ENCODE measurements at places on chromosomes 3 and 15.
A peak's percentile ranks its signal among the peaks of the same experiment; 100 is the strongest.

DNA sequence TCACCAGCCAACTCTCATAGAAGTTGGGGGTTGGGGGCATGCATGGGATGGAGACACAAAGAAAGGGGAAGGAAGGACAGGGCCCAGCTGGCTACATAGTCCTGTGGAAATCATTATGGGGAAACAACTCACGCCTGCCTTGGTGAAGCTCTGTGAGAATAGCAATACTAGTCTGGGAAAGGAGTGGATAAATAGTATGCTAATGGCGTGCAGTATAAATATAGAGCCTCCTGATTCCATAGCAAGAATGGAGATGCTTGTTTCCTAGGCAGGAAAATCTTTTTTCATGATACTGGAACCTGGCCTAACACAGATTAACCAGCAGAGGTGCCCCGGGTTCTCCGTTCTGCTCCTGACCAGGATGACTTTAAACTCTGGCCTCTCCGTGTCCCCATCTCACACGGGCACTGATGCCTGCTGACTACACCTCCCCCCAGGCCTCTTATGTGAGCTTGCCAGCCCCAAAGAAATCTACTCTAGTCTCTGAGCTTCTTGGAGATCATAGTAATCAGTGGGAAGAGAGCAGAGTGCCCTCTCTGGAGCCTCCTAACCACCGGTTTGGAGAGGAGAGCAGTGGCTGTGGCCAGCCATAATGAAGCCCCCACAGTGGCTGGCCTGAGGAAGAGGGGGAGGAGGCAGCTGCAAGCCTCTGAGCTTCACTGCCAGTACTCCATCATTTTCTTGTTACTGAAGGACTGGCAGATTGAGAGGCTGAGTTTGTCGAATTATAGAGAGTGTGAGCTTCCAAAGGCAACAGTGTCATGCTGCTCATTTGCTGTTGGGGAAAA, 355.0 kb upstream of the SEMA6D start:
- DNase-seq, result no peak

GRCh38 chr3:128648940-128649663, 1.5 kb downstream of the RPN1 start:
- no peak for DNase-seq

GRCh38 chr15:78204351-78205309, 29.7 kb downstream of the ACSBG1 start:
- DNase-seq, result no peak

DNA sequence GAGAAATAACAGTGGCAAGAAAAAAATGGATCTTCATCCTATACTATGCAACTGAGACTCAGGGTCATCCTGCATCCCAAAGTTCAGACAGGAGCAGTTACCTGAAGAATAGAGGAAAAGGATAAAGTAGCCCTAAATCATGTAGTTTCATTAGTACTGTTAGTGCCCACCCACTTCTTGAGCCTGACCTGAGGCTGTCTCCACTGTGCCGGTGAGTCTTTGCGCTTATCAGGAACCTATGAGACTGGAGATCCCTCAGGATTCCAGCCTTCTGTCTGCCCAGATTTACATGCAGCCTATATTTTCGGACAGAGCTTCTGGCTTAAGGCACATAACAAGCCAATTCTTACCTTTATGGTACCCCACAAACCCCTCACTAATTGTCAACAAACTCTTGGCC, 791.6 kb downstream of the ROBO1 start:
- DNase-seq, result no peak

- DNase-seq, result peak; percentile 29
Observed at GRCh38 chr3:133384331-133385027, 15.4 kb upstream of the BFSP2 start.

DNA sequence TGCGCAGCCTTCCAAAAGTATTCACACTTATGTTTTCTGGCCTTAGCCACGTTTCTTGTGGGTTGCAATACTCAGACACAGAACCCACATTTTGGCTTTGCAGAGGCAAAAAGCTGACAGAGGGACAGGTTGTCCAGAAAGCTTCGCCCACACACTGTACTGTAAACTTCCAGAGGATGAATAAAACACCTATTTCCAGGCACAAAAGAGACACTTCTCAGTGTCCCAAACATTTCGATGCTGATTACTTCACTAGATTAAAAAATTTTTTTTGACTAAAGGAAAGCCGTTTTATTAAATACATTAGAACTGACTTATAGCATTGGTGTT, 28.0 kb upstream of the KCTD6 start:
- DNase-seq, result no peak

DNA sequence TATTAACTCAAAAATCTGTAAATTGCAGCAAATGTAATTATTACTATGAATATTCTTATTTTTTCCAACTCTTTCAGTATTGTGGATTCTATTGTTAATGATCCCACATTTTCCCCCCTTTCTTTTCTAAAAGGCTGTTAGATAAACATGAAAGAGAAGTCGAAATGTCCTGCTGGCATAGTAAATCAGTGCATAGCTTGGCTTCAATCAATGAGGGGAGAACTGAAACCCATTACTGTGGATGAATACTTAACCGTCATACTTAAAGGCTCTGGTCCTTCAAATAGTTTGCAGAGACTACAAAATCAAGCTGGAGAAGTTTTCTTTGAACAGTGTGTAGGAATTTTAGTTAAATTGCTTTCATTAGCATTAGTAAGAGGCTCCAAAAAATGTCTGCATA, 667.9 kb downstream of the CADM2 start:
- DNase-seq, result no peak

- no peak for DNase-seq
Observed at GRCh38 chr3:125679258-125679657, 84.0 kb upstream of the OSBPL11 start.

DNA sequence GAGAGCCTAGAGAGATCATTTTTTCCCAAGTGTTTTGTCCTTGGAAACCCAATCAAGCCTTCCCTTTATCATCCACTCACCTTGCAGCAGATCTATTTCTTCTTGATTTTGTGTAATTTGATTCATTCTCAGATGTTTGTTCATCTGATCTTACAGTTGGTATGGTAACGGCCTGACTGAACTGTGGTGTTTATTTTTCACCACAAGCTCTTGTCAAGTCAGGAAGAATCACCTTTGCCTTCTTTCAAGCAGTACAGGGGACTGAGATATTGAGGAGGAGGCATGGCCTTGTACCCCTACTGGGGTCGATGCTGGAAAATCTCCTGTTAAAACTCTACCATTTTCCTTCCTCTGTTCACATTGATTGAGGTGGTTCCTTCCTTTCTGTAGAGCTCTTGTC, 361.4 kb upstream of the CFAP20DC start:
- DNase-seq, result no peak

GRCh38 chr3:179146911-179147513, 1.1 kb upstream of the PIK3CA start:
- DNase-seq, result peak; percentile 72

- no peak for DNase-seq
Observed at GRCh38 chr3:58492494-58492905, 604 bp downstream of the KCTD6 start.

DNA sequence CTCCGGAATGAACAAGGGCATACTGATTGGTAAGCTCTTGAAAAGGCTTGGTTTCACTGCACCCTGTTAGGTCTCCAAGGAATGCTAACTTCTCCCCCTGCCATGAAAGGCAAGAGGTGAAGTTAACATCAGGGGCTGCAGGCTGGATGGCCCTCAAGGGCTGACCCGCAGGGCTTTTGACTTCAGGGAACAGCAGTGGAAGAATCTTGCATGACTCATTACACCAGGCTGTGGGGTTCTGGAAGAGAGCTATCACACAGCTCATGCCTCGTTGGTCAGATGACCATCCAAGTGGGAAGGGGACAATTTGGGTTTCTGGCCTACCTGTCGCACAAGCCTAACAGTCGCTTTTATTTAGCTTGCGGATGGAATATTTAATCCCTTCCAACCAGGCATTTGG, 23.6 kb upstream of the ATG7 start:
- DNase-seq, result no peak

DNA sequence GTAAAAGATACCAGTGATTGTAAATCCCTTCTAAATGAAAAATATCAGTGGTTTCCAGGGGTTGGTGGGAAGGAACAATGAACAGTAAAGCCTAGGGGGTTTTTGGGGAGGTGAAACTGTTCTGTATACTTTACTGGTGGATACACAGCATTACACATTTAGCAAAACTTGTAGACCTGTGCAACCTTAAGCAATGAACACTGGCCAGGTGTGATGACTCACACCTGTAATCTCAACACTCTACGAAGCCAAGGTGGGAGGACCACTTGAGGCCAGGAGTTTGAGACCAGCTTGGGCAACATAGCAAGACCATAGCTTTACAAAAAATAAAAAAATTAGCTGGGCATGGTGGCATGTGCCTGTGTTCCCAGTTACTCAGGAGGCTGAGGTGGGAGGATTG, 1.8 kb downstream of the CCDC13 start:
- no peak for DNase-seq

- DNase-seq, result no peak
Observed at GRCh38 chr3:177536873-177537272, 339.6 kb upstream of the TBL1XR1 start.

DNA sequence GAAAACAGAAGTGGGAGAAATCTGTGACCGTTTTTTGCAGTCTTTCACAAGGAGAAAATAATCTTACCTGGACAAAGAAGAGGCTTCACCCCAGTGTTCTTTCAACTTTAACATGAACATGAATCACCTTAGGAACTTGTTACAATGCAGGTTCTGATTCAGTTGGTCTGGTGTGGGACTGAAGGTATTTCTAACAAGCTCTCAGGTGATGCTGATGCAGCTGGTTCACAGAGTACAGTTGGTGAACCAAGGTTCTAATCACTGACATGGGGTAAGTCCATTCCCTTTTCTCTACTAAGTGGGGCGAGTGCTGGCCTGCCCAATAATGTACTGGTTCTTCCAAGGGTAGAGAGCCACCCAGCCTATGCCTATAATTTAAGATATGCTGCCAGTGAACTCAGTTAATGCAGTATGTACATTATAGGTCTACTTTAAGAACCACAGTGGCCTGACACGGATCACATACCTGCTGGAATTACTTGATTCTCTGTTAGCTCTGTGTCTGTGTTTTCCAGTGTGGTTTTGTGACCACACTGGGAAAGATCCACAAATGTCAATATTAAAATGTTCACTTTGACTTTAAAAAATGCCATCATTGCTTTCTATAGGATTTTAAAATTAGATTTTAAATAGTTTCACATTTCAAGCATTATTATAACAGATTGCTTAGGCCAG, 304.1 kb downstream of the ZNF621 start:
- no peak for DNase-seq

DNA sequence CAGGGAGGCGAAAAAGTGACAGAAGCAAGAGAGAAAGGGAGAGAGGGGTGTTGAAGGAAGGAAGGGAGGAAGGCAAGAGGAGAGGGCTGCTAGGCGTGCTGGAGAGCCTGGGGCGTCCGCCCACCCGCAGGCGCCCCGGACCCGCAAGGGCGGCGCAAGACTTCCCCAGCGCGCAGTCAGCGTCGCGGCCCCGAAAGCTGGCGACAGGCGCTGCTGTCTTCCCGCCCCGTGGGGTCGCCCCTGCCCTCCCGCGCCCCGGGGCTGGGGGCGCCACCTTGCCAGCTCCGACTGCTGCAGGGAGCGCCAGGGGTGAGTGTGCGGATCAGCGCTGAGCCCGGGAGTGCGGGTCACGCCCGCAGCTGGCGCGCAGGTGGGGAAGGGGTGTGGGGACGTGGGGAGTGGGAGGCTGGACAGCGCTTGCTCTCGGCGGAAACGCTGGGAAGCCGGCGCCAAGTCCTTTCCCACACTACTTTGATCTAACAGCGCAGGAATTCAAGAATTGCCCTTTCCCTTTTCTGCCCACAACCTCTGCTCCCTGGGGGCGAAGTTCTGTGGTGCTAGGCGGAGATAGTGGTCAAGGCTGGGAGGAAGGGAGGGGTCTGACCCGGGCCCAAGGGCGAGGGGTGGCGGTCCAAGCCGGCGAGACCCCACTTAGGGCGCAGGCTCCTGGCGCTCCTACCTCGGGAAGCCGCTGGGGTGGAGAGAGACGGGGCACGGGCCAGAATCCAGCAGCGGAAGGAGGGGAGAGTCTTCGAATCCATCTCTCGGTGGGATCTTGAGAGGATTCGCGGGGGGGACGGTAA, 266.1 kb downstream of the CGGBP1 start:
- no peak for DNase-seq

- no peak for DNase-seq
Observed at GRCh38 chr15:51185213-51186159, 90.8 kb upstream of the TNFAIP8L3 start.

GRCh38 chr15:77623755-77624524, 8.8 kb downstream of the LINGO1 start:
- no peak for DNase-seq

DNA sequence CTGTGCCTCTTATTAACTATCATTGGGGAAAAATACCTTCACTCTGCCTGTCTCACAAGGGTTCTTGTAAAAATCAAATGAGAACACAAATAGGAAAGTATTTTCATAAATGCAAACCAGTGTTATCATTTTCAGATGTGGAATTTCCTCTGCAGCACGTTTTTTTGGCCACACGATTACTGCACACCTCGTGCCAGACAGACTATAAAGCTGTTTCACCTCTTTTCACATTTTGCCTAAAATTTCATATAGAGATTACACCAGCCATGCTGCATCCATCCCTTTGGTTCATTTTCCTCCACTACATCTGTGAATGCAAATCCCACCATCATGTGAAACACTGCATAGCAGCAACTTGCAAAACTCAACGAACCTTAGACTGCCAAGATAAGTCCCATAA, 1.2 kb upstream of the TMOD2 start:
- no peak for DNase-seq

DNA sequence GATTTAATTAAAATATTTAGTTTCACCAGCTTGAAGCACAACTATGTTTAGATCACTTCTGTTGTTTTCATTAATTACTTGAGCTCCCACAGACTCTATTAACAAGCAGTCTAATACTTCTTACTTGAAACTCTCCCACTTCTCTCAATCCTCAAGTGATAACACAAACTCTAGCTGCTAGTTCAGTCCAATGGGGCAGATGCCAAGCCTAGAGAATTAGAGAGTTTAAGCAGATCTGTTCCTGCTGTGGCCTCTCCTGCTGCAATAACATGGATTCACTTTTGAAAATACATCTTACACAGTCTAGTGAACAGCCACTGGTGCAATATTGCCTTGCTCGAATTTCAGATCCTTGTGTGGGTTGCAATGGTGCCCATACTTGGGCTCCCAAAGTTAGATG, 566.4 kb upstream of the SGO1 start:
- no peak for DNase-seq

DNA sequence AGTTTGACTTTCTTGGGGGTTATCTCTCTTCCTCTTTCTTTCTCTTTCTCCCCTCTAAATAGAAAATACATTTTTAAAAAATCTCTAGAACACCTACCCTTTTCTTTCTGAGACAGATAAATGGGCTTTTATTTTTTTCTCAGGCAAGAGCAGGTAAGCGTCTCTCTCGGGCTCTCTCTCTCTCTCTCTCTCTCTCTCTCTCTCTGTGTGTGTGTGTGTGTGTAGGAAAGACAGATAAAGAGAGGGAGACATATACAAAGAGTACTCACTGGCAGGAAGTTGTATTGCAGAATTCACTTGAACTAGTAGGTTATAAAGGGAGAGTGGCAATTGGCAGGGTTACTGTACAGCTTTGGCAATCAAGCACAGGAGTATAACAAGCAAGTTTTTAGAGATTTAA, 118.1 kb upstream of the LSAMP start:
- DNase-seq, result no peak

- DNase-seq, result no peak
Observed at GRCh38 chr3:30617653-30618052, 11.3 kb downstream of the TGFBR2 start.

Measured in SHP77 treated with DMSO at 0.1 percent for 48 hours (cell line).